ENCODE measurements at places on chromosomes 2 and 18. TPM values are rescaled to one million over a fixed set of nuclear protein-coding genes. Genes with fewer than 3 reads are reported as not detected.

The TUBA3E gene
- not detected for total RNA-seq

DNA sequence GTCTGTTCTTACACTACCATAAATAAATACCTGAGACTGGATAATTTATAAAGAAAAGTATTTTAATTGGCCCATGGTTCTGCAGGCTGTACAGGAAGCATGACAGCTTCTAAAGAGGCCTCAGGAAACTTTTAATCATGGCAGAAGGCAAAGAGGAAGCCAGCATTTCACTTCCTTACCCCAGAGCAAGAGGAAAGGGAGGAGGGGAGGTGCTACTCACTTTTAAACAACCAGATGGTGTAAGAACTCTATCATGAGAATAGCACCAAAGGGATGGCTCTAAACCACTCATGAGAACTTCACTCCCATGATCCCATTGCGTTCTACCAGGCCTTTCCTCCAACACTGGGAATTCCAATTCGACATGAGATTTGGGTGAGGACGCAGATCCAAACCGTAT, 344.4 kb upstream of the SLC39A10 start:
- H3K4me3 ChIP-seq = no peak overlapping the region
- H3K36me3 ChIP-seq = no peaks in the 10 kb centered on the region
- no peak for DNase-seq
- no peaks in the 10 kb centered on the region for H3K27me3 ChIP-seq
- H3K27ac ChIP-seq = no peak overlapping the region

GRCh38 chr2:228600265-228600664, 418.8 kb upstream of the SPHKAP start:
- no peaks in the 10 kb centered on the region for H3K36me3 ChIP-seq
- no peak overlapping the region for H3K4me3 ChIP-seq
- DNase-seq = no peak
- H3K27ac ChIP-seq = no peak overlapping the region
- H3K4me1 ChIP-seq = no peaks in the 10 kb centered on the region

- no peaks in the 10 kb centered on the region for H3K36me3 ChIP-seq
- no peaks in the 10 kb centered on the region for H3K4me1 ChIP-seq
- H3K27ac ChIP-seq = no peak overlapping the region
- DNase-seq = no peak
- no peaks in the 10 kb centered on the region for H3K27me3 ChIP-seq
- no peak overlapping the region for H3K4me3 ChIP-seq
Observed at GRCh38 chr2:112936927-112937232, 25.9 kb downstream of the IL37 start.

DNA sequence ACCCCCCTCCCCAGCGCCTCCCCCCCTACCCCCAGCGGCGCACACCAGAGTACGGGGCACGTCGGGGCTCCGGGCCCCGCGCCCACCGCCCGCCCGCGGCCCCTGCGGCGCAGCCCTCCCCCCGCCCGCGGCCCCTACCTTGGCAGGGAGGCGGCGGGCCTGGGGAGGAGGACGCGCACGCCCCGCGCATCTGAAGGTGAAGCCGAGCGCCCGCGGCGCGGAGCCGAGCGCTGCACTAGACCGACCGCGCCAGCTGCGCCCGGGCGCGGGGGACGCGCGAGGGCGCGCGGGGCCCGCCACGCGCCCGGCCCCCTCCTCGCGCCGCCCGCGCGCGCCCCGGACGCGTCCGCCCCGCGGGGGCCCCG, at the start of gene ZNF516:
Gene ZNF516 (minus strand): TSS at position 237 of the 365 bp plus-strand sequence. CDS start 52,188 bp downstream, outside the sequence.
- peak within 1 kb of the TSS; percentile 84 for H3K4me3 ChIP-seq
- H3K27me3 ChIP-seq = peaks cover 7% of the 10 kb centered on the region
- no peak within 1 kb of the TSS for H3K27ac ChIP-seq
- no peaks in the 10 kb centered on the region for H3K36me3 ChIP-seq
- H3K4me1 ChIP-seq = peaks cover 7% of the 10 kb centered on the region

DNA sequence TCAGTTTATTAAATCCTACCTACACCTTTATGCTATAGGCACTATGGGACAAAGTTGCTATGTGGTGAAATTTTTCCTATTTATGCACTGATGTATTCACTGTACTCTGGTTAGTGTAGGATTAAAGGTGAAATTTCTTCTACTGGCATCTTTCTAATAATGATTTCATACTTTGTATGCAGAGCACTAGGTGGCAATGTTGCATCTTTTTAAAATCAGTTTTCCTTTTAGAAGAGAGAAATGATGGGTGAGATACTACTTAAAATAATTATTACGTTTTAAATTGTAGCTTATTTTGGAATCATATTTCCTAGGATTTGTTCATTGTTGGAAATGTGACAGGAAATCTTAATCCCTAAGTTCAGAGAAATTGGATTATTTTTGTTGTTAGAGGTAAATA, 150.9 kb downstream of the CD8B2 start:
- H3K27me3 ChIP-seq = no peaks in the 10 kb centered on the region
- H3K4me3 ChIP-seq = no peak overlapping the region
- H3K27ac ChIP-seq = no peak overlapping the region
- no peak for DNase-seq
- no peaks in the 10 kb centered on the region for H3K36me3 ChIP-seq
- H3K4me1 ChIP-seq = no peaks in the 10 kb centered on the region

DNA sequence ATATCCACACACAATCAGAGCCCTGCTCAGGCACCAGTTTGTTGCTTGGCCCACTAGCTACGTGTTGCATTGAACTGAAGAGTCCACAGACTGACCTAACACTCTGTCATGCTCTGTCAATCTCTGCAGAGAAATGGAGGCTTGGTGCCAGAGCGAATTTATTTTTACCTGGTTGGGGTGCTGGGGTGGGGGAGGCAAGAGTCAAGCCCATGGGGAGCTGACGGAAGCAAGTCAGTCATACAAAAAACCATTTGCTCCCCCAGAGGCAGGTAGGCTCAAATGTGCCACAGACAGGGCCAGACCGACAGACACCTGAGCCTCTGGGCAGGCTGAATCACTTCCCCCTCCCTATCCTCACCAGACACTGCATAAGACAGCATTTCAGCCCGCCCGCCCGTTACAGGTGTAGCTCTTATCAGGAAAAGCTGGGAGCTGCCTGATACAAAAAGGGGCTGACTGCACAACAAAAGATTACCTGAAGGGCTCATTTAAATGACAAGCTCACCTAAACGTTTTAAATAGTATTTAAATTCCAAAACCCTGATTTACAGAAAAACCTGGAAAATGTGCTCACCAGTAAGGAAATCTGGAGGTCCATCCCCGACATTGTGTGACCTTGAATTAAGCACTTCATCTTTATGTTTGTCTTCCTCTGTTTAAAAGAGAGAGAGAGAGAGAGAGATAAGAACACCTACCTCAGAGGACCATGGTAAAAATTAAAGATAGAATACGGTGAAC, 2.1 kb upstream of the PCBP1 start:
- DNase-seq = peak; percentile 67
- H3K27ac ChIP-seq = peak overlapping the region; percentile 99
- peak overlapping the region; percentile 86 for H3K4me3 ChIP-seq
- H3K27me3 ChIP-seq = no peaks in the 10 kb centered on the region
- peaks cover 8% of the 10 kb centered on the region for H3K36me3 ChIP-seq

DNA sequence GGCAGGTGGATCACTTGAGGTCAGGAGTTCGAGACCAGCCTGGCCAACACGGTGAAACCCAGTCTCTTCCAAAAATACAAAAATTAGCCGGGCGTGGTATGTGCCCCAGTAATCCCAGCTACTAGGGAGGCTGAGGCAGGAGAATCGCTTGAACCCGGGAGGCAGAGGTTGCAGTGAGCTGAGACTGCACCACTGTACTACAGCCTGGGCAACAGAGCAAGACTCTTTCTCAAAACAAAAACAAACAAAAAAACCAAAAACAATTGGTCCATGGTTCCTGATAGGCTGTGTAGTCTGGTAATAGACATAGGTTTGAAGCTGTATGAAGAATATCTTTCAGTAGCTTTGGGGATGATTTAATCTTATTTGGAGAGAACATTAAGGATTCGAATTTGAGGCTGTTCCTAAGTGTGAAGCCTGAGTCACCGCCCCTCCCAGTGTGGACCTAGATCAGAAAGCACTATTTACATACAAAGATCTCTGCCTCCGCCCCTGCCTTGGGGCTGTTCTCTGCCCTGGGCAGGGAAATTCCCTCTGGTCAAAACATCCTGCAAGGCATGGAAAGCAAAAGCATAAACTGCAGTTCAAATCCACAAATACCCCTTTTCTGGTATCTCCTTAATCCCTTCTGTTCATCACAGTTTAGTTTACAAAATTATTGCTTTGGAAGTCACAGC, 52.8 kb upstream of the PMAIP1 start:
- H3K36me3 ChIP-seq = no peaks in the 10 kb centered on the region
- H3K4me3 ChIP-seq = no peak overlapping the region

The SP140 gene
- total RNA-seq = 111 TPM

- H3K4me1 ChIP-seq = no peaks in the 10 kb centered on the region
- H3K27ac ChIP-seq = no peak overlapping the region
- no peak overlapping the region for H3K4me3 ChIP-seq
- H3K27me3 ChIP-seq = no peaks in the 10 kb centered on the region
Observed at GRCh38 chr2:182667315-182667695, 48.8 kb upstream of the DNAJC10 start.

The CRYGD gene
- total RNA-seq = not detected

DNA sequence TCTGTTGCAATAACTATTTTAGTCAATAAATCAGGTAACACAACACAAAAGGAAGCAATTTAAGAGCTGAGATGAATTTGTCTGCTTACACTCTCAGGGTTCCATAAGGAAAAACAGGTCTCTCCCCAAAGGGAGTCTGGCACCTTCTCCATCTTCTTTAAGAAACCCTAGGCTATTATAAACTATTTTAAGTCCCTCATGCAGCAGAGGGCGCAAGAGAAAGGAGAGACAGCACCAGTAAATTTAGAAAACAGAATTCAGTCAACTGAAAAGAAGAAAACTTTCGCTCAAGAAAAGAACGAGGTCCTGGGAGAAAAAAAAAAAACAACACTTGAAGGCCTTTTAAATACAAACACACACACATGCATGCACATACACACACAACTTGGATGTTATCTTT, 19.1 kb downstream of the SULT1C4 start:
- no peaks in the 10 kb centered on the region for H3K36me3 ChIP-seq
- H3K4me3 ChIP-seq = no peak overlapping the region
- no peaks in the 10 kb centered on the region for H3K27me3 ChIP-seq
- no peak overlapping the region for H3K27ac ChIP-seq

The CFAP53 gene
- 0.53 TPM for total RNA-seq

GRCh38 chr2:943821-944220, 6.8 kb upstream of the SNTG2 start:
- H3K4me1 ChIP-seq = peaks cover 4% of the 10 kb centered on the region
- no peaks in the 10 kb centered on the region for H3K36me3 ChIP-seq
- H3K27ac ChIP-seq = no peak overlapping the region

DNA sequence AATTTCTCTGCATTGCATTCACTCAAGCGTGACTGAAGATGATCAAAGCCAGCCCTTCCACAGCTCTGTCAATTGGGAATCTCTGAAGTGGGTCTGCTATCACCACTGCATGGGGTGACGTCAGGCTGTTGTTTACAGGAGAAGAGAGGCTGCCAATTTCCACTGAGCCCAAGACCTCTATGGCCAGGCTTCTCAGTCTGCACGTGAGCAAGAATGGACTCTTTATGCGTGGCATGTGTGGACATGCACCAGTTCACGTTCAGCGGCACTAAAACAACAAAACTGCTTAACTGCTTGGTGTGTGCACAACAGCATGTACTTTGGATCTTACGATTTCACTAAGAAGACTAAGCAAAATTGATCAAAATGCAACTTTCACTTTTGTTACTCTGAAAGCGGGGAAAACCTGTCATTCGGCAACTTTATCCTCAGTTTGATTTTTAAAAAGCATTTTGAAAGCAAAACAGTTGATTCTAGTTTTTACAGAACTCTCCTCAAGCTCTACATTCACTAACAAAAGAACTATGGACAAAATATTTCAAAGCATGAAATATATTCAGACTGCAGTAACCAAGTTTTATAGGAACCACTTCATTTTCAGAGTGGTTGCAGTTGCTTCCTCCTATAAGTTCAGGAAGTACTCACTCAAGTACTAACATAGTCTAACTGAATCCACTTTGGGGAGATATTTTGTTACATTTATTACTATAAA, 77.0 kb upstream of the SERTAD2 start:
- H3K4me1 ChIP-seq = peaks cover 44% of the 10 kb centered on the region
- H3K27ac ChIP-seq = peak overlapping the region; percentile 60
- H3K27me3 ChIP-seq = no peaks in the 10 kb centered on the region

Data from CD8-positive, alpha-beta memory T cell (primary cell).